ENCODE measurements at places on chromosomes 4 and X.

GRCh38 chrX:147342197-147342596 is 527.7 kb upstream of the CXorf51A start:
- DNase-seq, result no peak

- DNase-seq, result no peak
These were observed 68.0 kb downstream of the TMA16 start for GRCh38 chr4:163562496-163562895.

- no peak for DNase-seq
These were observed 7.3 kb downstream of the REPS2 start for GRCh38 chrX:16953606-16954211.

GRCh38 chrX:21948897-21949578 is 8.5 kb downstream of the SMS start:
- DNase-seq, result no peak

- DNase-seq, result no peak
These were observed 1.7 kb downstream of the SLC9B2 start for GRCh38 chr4:103074744-103075434.

DNA sequence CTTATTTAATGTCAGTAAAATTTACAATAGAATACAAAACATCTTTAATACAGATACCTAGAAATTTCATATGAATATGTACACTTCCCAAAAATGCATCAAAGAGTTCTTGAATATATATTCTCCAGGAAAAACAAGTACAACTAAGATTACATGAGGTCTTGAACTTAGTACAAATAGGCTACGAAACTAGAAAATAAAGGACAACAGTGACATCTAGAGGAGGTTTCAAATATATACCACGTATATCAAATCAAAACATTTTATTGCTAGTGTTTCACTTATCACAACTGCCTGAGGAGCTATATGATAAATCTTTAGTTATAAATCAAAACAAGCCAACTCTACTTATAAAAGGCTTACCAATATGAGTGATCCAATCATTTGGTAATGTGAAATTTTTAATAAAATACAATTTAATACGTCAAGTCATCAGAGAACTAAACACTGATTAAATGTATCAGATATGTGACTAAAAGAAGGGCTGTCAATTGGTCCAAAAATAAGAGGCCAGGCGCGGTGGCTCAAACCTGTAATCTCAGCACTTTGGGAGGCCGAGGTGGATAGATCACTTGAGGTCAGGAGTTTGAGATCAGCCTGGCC is 36.6 kb downstream of the ANAPC10 start:
- no peak for DNase-seq

- no peak for DNase-seq
These were observed 70.1 kb upstream of the CBR4 start for GRCh38 chr4:169079942-169080827.

- no peak for DNase-seq
These were observed 2.8 kb downstream of the AWAT2 start for GRCh38 chrX:70046978-70047377.

- DNase-seq, result no peak
These were observed 362.4 kb downstream of the MID1IP1 start for GRCh38 chrX:39163581-39164126.

- DNase-seq, result no peak
These were observed 33.3 kb downstream of the REST start for GRCh38 chr4:56940971-56941370.

- DNase-seq, result no peak
These were observed 26.7 kb downstream of the ZNF330 start for GRCh38 chr4:141247430-141247780.

Measured in T-helper 9 cell (primary cell).